ENCODE measurements at places on chromosomes 3 and 15.

GRCh38 chr3:144102421-144102820, 130.8 kb downstream of the DIPK2A start:
- no peak for DNase-seq

DNA sequence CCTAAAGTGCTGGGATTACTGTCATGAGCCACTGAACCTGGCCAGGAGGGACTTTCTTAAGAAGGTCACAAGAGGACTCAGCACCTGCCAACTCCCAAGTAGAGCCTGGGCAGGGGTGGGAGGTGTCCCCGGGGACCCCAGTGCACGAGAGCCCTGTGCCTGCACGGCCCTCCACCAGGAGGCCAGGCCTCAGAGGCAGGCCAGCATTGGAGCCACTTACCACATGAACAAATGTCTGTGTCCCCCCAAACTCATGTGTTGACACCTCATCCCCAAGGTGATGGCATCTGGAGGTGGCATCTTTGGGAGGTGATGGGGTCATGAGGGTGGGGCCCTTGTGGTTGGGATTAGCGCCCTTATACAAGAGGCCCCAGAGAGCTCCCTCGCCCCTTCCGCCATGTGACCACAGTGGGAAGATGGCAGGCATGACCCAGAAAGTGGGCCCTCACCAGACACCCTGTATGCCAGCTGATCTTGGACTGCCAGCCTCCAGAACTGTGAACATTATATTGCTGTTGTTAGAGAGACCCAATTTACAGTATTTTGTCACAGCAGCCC, 3.2 kb upstream of the RPUSD3 start:
- no peak for DNase-seq

DNA sequence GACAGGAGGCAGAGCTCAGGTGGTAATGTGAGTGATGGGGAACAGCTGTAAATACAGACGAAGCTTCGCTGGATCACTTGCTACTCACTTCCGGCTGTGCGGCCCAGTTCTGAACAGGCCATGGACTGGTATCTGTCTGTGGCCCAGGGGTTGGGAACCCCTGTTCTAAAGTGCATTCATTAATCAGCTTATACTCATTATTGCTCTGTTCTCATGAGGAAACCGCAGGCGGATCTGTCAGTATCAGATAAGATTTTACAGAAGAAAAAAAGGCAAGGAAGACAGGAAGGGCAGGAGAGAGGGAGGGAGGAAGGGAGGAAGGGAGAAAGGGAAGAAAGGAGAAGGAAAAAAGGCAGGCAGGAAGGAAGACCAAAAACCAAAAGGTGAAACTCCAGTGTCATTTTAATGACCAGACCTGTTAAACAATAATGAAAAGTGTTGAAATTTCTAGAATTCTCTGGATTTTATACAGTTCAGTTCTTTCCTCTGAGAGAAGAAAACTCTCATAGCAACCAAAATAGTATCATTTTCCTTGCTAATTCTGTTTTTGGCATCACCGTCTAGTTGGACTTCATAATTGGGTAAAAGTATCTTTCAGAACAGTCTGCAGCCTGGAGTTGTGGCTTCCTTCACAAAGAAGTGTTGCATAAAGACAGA, 128.0 kb upstream of the PROK2 start:
- no peak for DNase-seq

DNA sequence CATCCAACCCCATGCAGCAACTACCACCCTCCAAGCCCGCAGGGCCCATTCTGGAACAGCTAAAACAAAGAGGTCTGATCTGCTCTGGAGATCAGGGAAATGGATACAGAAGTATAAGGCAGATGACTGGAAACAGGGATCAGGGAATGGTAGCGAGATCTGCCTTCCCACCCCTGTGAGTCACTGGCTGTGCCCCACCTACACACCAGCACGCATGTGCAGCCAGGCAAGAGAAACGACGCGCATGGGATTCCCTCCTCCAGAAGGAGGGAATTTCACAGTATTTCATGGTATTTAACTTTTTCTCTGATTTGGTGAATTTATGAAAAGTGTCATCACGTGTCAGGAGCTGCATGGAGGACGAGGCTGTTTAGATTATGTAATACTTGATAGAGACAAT, 116.7 kb downstream of the ARRDC4 start:
- DNase-seq, result no peak

DNA sequence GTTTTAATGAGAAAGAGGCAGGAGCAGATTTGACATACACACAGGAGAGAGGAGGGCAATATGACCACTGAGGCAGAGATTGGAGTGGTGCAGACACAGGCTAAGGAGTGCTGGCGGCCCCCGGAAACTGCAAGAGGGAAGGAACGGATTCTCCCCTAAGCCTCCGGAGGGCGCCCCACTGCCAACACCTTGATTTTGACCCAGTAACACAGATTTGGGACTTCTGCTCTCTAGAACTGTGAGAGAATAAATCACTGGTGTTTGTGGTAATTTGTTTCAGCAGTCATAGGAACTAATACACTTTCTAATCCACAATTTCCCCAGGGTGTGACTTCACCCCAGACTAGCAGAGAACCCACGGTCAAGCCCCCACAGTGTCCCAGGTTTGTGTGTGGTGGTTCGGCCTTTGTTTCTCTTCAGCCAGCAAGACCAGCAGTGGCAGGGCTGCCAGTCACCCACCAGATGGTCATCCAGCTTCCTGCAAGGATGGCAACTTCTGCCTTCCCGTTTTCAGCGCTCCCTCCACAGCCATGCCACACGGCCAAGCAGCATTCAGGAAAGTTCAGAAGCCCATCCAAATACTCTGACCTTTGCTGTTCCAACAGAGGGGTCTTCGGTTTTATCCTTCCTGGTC, 23.6 kb upstream of the TSPAN3 start:
- DNase-seq, result no peak

- DNase-seq, result peak; percentile 40
Observed at GRCh38 chr3:46368569-46368968, 2.2 kb upstream of the CCR5 start.

DNA sequence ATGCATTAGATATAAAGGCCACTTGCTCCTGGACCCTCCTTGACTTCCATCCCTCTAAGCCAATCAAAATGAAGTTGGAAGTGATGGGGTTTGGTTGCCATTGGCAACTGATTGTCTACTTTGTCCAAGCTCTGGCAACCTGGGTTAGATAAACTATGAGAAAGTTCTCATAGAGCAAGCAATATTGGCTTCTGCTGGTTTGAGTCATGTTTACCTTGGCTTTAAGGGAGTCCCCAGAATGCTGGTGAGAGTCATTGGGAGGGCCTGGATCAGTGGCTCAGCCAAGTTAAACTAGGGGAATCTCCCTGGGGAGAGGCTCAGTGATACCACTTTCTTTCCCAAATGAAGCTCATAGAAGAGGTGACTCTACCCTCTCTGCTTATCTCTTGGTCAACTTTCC, 176.3 kb upstream of the ROPN1 start:
- no peak for DNase-seq

DNA sequence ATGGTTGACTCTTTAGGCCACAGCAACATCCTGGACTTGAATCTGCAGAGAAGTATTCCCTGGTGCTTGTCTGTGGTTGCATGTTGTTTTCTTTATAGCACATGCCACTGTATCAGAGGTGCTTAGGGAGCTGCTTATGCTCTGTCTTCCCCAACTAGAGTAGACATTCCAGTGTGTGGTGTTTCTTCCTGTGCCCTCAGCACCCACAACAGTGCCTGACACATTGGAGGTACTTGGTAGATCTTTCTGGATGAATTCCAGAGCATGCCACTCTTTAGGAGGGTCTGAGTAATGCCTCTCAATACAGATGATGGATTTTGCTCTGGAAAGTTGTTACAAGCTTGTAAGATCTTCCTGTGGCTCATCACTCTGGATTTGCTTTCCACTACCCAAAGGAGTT, 117.6 kb downstream of the CHDH start:
- no peak for DNase-seq

DNA sequence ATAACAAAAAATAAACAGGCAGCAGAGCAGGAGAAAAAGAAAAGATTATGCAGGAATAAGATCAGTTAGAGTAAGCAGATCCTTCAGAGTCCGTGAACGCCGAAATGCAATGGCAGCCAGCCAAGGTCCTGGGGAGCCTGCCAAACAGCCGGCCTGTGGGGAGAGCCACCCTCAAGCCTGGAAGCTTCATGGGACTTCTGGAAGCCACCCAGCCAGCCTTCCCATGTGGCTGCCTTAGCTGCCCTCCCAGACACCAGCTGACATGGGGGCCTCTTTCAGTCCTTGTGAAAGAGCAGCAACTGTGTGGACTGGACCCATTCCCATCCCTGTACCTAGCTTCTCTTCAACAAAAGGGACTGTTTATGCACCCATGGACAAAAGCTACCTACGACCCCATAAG, 64.9 kb upstream of the RAD18 start:
- no peak for DNase-seq

GRCh38 chr15:80992006-80992405, 2.4 kb upstream of the MESD start:
- no peak for DNase-seq

GRCh38 chr15:60720493-60721256, 241.7 kb upstream of the ICE2 start:
- DNase-seq, result no peak

DNA sequence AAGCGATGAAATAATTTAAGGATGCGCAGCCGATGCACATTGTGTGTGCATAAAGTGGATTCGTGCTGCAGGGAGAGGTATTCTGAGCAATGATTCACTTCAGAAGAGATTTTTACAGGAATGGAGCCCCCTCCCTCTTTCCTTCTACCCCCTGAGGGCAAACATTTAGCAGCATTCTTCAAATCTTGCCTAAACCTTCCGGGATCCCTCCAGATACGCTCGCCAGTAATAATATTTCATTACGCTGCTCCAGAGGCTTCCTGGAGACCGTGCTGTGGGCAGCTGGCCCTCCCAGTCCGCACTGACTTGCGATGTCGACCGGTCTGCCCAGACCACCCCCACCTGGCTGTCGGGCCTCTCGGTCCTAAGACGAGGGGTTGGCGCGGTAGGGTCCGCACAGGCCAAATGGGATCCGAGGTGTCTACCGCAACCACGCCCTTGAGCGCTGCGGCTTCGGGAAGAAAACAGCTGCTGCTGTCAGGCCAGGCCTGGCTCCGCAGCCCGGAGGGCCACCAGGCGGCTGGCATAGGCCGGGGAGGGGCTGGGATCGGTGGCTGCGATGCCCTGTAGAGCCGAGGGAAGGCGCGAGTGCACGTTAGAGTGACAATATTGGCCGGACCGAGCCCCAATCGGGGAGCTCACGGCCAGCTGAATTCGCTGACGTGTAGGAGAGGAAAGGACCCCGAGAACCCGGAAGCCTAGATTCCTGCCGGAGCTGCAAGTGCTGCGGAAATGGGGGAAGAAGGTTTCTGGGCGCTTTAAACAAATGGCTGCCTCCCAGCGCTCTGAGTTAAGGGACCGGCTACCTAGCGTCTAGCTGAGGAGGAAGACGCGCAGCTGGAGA, 14.3 kb downstream of the ZIC4 start:
- no peak for DNase-seq

DNA sequence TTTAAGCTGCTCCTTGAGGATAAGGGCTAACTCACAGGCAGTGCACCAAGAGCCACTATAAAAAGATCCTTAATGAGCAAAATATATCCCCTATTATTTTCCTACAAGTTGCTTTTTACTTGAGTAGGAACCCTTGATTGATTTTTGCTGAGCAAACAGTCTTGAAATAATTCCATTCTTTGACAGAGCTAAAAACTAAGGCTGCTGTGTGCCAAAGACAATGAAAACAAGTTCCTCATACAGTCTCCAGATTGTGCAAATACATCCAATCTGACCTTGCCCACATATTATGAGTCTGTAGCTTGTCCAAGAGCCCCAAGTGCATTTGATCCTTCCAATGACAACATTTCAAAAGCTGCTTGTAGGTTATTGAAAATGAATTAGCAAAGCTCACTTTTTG, 15.0 kb downstream of the PRKAR2A start:
- no peak for DNase-seq

DNA sequence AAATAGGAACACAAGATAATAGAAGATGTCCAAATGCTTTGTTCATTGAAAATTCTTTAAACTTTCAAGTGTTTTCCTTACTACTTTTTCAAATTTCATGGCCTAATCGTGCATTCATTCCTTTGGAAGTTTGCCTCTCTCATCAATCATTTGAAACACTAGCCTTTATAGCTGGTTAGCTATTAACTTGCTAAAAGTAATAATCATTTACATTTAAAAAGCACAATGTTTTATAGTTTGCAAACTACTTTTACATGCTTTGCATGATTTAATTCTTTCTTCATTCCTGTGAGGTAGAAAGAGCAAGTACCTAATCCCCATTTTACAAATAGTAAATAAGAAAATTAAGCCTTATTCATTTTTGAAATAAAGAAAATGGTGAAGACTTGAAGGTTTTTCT, 137.4 kb upstream of the SLC7A14 start:
- DNase-seq, result no peak

DNA sequence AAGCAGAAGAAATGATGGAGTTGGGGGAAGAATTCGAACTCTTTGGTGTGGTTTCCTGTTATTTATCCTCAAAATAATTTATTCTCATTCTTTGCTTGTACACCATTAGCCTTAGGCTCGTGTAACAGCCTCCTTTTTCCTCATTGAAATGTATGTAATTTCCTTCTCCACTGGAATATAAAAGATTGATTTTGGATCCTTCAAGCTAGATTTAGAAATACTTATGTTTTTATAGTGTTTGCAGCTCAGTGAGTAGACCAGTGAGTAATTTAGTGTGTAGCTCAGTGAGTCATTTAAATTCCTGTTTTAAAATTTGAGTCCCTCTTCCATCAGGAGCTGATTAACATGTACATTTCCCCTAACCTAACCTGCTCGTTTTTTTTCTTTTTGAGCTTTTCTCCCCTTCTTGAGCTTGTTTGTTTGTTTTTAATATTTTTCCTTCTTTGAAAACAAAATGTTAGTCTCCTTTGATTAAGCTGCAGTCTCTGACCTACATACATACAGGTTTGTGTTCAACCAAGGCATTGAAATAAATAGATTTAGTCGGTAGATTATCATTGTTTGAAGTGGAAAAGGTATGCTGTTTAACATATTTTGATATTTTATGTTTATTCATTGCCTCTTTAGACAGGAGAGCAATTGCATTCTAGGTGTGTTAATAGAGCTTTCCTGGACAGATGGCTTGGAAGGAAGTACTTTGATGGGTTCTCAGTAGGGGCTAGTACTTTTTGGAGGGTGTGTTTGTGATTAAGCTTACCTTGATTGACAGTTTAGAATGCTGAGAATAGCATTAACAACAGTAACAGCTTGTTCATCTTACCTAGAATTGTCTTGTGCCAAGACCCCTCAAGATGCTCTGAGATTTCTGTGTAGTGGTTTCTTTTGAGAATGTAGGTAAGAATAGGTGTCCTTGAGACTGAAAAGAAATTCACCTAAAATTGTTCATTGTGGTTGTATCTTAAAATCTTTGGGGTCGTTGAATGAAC, 5.9 kb downstream of the USP3 start:
- DNase-seq, result no peak

- DNase-seq, result no peak
Observed at GRCh38 chr3:133983576-133984560, 45.9 kb downstream of the SLCO2A1 start.

DNA sequence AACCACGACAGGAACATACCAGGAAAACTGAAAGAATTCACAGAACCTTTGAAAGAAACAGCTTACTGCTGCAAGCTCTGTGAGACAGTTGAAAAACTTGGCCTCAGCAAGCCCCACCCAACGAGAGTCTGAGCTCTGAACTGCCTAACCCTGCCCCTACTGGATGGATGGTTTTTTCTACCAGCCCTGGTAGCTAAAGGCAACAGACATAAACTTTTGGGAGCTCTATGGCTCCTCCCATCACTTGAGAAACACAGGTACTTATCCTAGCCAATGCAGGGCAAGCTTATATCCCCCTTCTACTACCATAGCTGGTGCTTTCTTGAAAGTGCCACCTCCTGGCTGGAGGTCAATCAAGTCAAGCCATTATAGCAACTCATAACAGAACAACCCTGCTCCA, 471.8 kb downstream of the GRM7 start:
- no peak for DNase-seq

Data from activated CD8-positive, alpha-beta memory T cell treated with anti-CD3 and anti-CD28 coated beads for 1 hour (primary cell).